ENCODE measurements at places on chromosomes 2 and 18.

GRCh38 chr18:31680433-31680811, 4.0 kb downstream of the B4GALT6 start:
- no peak for DNase-seq

GRCh38 chr2:128016620-128017019, 11.2 kb downstream of the SAP130 start:
- DNase-seq, result no peak

- no peak for DNase-seq
Observed at GRCh38 chr2:38763728-38764127, 12.6 kb upstream of the SRSF7 start.

GRCh38 chr2:234378440-234378839, 118.4 kb downstream of the ARL4C start:
- peak; percentile 79 for DNase-seq

- DNase-seq, result no peak
Observed at GRCh38 chr2:71524476-71524875, 71.1 kb downstream of the DYSF start.

DNA sequence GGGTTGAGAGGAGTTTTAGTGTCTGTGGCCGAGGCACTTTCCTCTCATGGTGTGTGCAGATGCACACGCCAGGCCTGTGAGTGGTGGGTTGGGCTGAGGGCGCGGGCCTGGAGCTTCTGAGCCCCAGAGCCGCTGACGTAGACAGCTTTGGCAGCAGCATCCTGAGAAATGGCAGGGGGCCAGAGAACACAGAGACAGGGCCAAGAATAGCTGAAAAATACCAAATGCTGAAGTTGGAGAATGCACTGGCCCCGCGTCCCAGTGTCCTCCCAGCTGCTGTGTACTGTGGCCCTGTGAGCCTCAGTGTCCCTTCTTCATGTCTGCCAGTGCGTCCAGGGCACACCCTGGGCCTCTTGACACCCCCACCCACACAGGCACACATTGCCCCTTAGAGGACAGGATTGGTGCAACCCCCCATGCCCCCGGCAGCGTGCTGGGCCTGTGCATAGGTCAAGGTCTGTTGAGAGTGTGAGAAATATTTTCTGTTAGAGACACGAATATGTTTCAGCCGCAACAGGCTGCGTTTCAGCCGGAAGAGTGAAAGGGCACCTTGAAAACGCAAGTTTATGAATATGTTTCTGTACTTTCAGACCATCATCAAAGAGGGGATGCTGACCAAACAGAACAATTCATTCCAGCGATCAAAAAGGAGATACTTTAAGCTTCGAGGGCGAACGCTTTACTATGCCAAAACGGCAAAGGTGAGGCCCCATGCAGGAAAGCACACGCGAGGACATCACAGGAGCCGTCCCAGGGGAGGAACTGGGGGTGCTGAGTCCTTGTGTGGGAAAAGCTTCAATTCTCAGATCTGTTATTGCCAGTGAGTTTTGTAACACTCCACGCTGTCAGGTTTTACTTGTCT, 33.6 kb downstream of the DGKD start:
- DNase-seq, result peak; percentile 96

DNA sequence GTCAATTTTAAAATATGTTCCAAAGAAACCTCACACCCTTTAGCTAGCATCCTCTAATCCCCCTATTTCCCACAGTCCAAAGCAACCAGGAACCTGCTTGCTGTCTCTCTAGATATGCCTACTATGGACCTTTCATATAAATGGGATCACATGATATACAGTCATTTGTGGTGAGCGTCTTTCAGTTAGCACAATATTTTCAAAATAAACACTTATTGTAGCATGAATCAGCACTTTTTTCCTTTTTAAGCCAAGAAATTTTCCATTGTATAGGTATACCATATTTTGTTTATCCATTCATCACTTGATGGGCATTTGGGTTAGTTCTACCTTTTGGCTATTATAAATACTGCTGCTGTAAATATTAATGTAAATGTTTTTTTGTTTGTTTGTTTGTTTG, 223.0 kb upstream of the DOK6 start:
- peak; percentile 5 for DNase-seq

GRCh38 chr18:35141567-35142274, 99.1 kb upstream of the ZNF397 start:
- no peak for DNase-seq

- no peak for DNase-seq
Observed at GRCh38 chr18:78972385-78972918, 7.2 kb upstream of the SALL3 start.

DNA sequence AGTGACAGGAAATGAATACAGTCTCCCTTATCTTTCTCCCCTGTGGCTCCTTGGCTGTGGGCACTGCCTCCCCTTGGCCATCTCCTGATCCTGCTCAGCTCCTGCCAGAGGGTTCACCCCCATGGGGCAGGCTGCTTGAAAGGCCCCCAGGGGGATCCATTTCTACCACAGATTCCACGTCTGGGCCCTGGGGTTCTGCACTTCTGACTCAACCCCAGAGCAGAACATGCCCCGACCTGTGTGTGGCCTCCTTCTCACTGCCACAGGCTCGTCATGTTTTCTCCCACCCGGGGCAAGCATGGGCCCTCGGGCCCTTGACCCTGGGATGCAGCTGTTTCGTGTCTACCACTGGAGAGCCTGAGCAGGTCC, 122.2 kb downstream of the ACKR3 start:
- no peak for DNase-seq

GRCh38 chr2:143371616-143372015, 242.4 kb downstream of the ARHGAP15 start:
- no peak for DNase-seq

- no peak for DNase-seq
Observed at GRCh38 chr18:55607773-55608172, 19.8 kb upstream of the TCF4 start.

- DNase-seq, result peak; percentile 33
Observed at GRCh38 chr2:172829229-172829628, 93.6 kb downstream of the RAPGEF4 start.

DNA sequence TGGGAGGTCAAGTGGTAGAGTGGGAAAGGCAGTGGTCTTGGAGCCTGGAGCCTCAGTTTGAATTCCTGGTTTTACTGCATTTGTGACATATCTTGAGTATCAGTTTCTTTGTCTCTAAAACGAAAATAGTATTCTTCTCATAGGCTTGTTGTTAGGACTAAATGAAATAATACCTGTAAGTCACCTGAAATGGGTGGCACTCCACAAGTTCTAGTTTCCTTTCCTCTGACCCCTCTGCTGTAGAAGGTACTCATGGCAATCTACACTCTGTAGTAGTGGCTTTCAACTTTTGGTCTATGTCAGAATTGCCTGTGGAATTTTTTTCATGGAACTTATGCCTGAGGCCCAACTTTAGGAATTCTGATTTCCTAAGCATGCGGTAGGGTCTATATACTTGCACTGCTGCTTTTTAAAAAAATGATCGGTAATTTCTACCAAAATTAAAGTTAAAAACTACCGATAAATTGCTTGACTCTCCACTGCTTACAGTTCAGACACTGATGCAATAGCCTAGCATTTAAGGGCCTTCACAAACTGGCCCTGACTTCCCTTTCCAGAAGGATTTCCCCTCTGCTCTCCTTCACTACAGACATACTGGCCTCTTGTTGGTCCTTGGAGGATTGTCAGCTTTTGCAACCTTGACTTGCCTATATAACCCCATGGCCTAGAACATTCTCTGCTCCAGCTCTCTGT, 47.2 kb downstream of the PLEK start:
- no peak for DNase-seq

DNA sequence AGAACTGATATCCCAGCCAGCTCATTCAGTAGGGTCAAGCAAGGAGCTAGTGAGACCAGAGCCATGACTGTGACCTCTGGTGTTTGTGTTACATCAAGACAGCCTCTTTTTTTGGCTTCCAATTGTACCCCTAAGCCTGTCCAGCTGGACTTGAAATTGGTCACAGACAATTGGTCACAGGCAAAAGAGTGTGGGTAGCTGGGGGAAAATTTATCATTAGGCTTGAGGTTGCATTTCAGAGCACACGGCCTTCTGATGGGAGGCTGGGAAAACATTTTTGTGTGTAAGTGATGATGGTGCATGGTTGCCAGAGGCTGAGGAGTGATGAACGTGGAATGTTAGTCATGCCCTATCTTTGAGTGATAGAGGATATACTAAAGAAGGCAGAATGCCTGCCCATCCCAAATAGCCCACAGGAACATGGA, 285.1 kb upstream of the SLC14A2 start:
- DNase-seq, result peak; percentile 27

- DNase-seq, result no peak
Observed at GRCh38 chr2:168997118-168997521, 34.0 kb downstream of the ABCB11 start.

DNA sequence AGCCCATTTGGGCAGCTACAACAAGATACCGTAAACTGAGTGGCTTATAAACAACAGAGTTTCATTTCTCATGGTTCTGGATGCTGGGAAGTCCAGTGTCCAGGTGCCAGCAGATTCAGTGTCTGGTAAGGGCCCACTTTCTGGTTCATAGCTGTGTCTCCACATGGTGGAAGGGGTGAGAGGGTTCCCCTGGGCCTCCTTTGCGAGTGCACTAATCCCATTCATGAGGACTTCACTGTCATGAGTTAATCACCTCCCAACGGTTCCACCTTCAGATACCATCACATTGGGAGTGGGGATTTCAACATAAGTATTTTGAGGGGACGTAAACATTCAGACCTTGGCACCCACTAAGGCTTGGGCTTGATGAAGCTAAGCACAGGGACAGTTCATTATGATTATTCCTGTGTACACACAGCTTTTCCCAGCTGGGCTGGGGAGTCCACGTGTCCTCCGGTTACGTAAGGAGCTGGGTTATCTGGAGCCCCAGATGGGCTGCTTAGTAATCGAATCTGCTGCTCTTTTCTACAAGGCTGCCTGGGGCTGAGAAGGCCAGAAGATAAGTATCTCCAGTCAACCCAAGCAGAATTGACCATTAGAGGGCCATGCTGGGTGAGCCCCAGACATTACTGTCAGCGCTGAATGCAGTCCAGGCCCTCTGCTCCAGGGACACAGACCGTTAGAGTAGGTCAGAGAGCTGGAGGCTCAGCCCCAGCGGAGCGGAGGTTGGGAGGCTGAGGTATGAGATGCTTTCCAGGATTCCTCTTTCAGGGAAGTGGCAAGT, 42.7 kb downstream of the EPAS1 start:
- no peak for DNase-seq

DNA sequence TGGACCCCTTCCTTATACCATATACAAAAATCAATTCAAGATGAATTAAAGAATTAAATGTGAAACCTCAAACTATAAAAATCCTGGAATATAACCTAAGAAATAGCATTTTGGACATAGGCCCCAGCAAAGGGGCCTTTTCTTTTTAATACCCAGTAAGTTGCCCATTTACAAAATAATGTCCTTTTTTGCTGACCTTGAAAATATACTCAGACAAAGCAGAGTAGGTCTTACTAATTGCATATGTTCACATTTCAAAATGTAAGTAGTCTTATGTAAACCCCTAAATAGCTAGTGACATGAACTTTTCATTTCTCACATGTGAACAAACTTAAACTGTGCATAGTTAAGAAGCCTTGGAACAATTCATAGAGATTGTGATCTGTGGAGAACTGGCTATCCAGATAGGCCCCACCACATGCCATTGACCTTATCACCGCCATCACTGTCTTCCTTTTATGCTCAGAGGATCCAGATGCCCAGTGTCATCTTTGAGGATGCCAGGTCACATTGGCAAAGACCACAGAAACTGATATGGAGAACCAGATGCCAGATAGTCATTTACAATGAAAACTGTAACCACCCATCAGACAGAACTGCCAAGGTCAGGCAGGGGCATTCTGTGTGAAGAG, 282.4 kb upstream of the RAB12 start:
- DNase-seq, result no peak

- no peak for DNase-seq
Observed at GRCh38 chr2:207635468-207636200, 10.4 kb upstream of the METTL21A start.

- no peak for DNase-seq
Observed at GRCh38 chr2:175293776-175294175, 112.3 kb upstream of the ATP5MC3 start.

Measured in adipocyte (in vitro differentiated cells).